ENCODE measurements at places on chromosomes 13 and 19.

GRCh38 chr19:50909240-50910070, 1.7 kb downstream of the KLK4 start:
- DNase-seq = no peak

- no peak for DNase-seq
Measured at GRCh38 chr19:6262519-6262918, 17.3 kb downstream of the MLLT1 start.

GRCh38 chr19:20247016-20247683, 80.1 kb downstream of the ZNF486 start:
- DNase-seq = no peak

DNA sequence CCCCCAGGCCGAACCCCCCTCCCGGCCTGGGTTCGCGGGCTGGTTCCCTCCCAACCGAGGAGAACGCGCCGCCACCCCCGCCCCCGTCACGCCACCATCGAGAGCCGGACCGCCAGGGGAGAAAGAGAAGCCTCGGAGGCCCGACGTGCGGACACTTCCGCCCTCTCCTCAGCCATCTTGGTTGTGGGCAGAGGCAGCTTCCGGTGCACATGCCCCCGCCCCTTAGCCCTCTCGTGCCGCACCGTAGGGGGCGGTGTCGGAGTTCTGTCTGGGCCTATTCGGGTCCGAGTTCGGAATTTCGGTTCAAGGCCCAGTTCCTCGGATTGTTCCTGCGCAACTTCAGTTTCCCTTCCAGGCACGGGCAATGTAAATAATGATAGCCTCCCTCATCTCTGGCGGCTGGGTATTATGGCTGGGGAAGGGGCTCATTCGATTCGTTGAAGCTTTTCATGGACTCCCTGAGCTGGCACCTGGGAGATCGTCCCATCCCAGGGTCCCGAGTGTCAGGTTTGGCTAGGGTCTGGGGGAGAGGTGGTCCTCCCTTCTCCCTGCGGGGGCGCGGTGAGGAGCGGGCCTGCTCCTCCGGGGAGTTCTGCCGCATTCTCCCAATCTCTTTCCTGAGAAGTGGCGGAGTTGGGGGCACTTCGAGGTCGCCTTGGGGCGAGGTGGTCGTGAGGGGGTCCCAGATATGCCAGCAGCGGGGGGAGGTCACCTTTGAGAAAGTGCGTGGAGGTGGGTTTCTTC, at the start of the genes IER2 and STX10:
IER2 (plus strand) TSS at position 225 of the 744 bp plus-strand sequence. CDS start 2,776 bp downstream, outside the sequence.
STX10 (minus strand) TSS at position 189 of the 744 bp plus-strand sequence. CDS start 202 bp downstream, outside the sequence.
- peak; percentile 88 for DNase-seq

GRCh38 chr19:16830679-16831078, 1.5 kb downstream of the SIN3B start:
- DNase-seq = no peak

- no peak for DNase-seq
Measured at GRCh38 chr13:79973533-79973963, 367.4 kb downstream of the SPRY2 start.

DNA sequence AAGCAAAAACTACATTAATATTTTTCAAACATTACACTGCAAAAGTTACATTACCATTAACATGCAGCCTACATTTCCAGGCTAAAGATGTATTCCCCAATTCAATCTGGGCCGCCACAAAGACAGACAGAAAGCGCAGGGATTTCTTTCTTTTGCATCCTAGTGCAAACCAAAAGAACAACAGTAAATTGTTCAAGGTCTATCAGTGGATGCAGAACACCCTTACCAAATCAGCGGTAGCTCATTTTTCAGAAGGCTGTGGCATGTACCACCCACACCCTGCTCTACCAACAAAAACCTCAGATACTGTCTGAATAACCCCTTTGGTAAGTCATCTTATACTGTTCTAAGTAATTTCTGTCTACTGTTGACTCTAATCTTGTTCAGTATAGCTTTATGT, 3.6 kb downstream of the TPT1 start:
- no peak for DNase-seq

DNA sequence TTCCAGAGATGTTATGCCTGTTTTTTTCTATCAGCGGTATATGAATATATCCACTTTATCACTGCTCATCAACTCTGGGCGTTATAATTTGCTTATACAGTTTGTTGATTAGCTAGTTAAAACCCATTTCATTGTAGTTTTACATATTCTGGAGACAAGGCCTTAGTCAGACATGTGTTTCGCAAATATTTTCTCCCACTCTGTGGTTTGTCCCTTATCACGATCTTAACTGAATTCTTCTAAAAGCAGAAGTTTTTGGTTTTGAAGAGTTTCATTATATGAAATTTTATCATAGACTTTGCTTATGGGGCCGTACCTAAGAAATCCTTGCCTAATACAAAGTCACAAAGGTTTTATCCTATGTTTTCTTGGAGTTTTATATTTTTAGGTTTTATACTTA, 84.6 kb downstream of the FRY start:
- no peak for DNase-seq

DNA sequence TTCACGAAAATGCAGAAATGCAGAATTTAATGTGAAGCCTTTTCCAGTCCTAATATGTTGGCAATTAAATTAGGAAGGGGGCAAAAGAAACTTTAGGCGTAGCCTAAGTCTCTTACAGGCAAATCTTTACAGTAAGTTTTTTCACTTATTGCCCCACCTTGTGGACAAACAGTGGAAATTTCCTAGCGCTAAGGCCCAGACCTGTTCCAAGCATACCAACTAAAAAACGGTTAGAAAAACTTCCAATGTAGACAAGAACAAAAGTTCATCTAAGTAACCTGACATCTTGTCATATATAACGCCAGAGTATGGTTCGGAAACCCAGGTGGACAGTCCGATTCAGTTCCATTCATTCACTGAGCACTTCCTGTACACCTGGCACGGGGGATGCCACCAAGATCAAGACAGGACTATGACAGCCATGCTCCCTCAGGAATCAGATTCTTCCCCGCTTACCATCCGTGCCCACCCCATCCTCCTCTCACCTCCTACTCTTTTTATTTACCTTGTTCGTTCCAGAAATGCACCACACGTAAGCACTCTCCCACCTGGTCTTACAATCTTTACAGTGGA, 4.9 kb downstream of the ZAR1L start:
- no peak for DNase-seq

GRCh38 chr13:40269086-40269485, 397.4 kb downstream of the FOXO1 start:
- no peak for DNase-seq

DNA sequence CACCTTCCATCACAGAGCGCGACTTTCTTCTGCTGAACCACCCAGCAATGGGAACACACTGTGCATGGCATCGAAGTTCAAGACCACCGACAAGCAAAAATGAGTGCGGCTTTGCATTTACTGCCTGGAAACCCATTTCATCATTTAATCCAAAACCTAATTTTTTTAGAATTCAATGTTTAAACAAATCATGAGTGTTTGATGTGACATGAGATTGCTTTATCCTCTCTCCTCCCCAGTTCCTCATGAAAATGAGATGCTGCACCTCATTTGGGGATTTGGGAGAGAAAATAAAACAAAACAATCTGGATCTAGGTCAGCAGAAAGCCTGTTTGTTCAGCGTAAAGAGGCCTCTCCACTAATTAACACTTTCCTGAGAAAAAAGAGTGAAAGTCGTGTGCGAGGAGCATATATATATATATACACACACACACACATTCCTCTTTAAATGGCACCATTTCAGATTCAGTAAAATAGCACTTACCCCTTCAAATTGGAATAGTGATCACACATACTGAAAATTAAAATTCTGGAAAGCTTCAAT, 126.2 kb downstream of the DCT start:
- no peak for DNase-seq

DNA sequence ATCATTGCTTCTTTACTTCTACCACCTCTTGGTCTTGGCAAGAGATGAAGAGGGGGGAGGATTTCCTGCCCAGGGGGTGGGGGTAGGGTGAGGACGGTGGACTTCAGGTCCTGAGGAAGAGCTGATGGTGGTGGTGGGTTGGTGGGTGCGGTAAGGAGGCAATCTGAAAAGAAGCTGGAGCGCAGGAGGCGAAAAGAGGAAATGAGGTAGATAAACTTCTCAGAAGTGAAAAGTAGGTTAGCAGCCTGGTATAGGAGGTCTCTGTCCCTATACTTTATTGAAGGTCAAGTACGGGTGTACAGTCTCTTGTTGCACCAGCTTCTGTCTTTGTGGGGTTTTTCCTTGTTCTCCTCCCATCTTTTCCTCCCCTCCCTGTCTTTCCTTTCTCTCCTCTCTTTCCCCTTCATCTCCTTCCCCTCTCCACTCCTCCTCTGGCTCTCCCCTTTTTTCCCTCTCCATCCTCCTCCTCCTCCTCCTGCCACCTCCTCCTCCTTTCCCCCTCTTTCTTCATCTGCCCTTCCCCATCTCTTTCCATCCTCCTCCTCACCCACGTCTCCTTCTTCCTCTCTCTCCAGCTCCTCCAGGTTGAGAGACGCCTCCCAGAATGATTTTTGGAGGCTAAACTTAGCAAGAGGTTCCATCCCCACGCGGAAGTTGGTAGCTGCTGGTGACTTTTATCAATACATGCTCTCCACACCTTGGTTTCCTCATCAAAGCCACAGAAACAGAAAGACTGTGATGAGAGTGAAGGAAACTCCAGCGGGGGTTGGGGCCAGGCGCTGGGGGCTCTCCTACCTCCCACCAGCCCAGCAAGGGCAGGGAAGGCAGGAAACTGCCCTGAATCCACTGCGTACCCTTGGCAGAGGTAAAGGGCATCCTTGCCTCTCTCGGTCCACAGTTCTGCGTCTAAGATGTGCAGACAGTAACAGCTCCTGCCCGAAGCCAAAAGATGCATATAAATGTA, 15.3 kb downstream of the TNFSF14 start:
- DNase-seq = no peak

- no peak for DNase-seq
Measured at GRCh38 chr13:78137404-78138142, 218.9 kb upstream of the EDNRB start.

DNA sequence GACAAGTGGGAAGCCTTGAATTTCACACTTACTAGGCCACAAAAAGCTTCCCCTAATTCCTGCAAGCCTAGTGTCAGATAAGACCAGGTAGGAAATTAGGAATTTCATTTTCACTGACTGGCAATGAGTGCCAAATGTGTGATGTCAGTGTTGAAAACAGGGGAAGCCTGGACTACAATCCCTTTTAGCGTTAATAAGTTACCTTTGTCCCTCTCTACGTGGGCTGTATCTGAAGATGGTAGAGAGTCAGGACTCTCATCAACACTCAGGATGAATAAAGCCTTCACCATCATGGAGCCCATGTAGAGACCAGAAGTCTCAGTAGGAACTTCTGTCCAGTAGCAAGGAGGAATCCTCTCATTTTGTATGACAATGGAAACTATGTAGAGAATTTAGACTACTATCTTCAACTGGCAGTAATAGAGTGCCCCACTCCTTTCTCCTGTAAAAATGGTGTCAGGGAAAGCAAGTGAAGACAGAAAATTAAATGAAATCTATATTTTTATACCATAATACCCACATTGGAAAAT, 324.1 kb upstream of the KLHL1 start:
- DNase-seq = no peak

DNA sequence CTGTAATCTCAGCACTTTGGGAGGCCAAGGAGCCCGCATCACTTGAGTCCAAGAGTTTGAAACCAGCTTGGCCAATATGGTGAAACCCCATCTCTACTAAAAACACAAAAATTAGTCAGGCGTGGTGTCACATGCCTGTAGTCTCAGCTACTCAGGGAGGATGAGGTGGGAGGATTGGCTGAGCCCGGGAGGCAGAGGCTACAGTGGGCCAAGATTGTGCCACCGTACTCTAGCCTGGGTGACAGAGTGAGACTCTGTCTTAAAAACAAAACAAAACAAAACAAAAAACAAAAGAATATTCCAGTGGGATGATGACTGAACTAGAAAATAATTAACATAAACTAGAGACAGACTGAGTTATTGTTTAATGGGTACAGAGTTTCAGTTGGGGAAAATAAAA, 81.7 kb upstream of the ABCC4 start:
- DNase-seq = no peak

DNA sequence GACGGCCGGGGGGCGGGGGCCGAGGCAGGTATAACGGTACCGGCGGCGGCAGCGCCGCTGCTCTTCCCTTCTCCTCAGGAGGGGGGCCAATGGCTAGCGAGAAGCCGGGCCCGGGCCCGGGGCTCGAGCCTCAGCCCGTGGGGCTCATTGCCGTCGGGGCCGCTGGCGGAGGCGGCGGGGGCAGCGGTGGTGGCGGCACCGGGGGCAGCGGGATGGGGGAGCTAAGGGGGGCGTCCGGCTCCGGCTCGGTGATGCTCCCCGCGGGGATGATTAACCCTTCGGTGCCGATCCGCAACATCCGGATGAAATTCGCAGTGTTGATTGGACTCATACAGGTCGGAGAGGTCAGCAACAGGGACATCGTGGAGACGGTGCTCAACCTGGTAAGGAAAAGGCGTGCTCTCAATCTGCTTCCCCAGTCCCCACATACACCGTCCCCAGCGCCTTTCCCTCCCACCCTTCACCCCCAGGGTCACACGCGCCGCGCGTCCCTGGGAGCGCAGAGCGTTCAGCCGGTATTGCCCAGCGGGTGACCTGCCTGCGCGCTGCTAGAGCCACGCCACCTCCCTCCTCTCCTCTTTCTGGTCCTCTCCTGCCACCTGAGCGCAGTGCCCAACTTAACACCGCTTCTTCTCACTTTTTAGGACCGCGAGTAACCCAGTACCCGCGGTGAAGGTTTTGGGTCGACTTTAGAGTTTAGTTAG, 814 bp downstream of the NBEA start:
- DNase-seq = no peak

- no peak for DNase-seq
Measured at GRCh38 chr19:2587001-2587719, 111.2 kb downstream of the GADD45B start.
